ENCODE measurements at places on chromosomes 16 and 17.

- DNase-seq: no peak
Measured at GRCh38 chr16:2845116-2845515, 12.9 kb downstream of the PRSS22 start.

GRCh38 chr17:81189670-81190530, 23.9 kb upstream of the AATK start:
- DNase-seq: no peak

DNA sequence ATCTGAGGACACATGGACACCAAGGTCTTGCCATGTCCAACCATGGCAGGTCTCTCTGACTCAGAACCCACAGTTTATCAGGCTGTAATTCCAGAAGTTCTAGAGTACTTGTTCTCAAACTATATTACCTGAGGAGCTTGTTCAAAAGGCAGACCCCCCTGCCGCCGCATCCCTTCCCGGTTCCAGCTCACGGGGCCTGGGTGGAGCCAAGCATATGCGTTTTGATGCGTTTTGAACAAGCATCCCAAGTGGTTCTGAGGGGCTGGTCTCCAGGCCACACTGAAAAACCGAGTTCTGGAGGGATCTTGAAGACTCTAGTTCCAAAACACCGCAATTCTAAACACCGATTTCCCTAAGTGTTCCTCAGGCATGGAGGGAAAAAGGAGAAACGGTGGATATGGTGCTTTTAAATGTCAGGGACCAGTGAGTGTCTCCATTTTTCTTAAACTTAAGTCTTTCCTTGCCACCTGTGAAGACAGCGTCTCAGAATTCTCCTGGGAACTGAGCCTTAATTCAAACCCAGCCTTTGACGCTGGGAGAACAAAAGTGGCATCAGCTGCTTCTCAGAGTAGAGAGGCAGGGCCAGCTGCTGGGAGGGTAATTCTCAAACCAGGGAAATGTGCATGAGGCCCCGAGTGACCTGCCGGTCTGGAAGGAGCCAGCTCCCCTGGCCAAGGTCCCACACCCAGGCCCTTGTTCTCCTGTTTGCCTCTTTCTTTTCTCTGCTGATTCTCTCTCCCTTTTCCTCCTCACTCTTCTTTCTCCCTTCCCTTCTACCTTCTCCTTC, 84.4 kb upstream of the PLCG2 start:
- DNase-seq: no peak

DNA sequence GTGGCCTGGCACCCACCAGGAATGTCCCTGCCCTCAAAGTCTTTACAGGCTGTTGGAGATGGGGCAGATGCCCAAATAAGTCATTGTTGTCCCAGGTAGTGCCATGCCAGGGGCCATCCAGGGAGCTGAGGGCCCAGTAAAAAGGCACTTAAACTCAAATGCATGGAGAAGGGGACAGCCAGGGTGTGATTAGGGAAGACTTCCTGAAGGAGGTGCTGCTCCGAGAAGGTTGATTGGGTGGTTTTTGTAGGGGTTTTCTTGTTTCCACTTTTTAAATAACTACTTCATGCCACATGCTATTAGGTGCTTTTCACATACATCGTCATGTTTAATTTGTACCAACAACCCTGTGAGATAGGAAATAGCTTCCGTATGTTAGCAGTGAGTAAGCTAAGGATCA, 66.9 kb downstream of the RAI1 start:
- DNase-seq: no peak

GRCh38 chr16:24463196-24463945, 76.0 kb upstream of the RBBP6 start:
- no peak for DNase-seq

DNA sequence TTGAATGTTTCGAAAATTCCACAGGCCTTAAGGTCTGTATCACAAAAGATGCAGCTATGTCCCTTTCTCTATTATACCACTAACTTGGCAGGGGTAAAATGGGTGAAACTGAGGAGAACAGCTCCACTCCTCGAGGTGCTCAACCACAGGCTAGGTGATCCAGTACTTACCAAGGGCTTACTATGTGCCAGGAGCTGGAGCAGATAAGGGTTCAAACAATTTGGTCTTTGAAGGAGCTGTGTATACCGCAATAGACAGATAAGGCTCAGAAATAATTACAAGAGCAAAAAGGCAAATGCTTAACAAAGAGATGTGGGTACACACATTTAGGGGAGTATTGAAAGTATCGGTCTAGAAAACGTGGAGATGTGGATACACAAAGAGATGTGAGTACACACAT, 1.5 kb downstream of the XPO6 start:
- DNase-seq: no peak

- no peak for DNase-seq
Measured at GRCh38 chr17:7559320-7560171, 996 bp downstream of the TNFSF13 start.

DNA sequence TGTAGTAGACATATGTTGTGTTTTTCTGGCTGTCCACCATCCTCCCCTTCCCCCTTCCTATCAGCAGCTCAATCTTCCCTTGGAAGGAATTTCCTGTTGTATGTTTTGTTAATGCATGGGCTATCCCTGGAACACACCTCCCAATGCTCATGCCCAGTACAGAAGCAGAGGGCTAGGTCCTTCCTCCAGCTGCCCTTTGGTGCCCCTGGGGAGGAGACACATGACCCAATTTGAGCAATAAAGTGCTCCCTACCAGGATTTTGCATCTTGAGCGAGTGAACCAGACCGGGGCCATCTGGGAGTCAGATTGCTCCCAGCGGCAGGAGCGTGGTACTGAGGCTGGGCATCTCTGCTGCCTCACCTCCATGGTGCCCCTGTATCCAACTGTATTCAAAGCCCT, 141.5 kb upstream of the MED13 start:
- DNase-seq: no peak

GRCh38 chr17:78449983-78450595, 71.6 kb downstream of the PGS1 start:
- DNase-seq: no peak

- no peak for DNase-seq
Measured at GRCh38 chr16:3797473-3797872, 80.1 kb upstream of the TRAP1 start.

DNA sequence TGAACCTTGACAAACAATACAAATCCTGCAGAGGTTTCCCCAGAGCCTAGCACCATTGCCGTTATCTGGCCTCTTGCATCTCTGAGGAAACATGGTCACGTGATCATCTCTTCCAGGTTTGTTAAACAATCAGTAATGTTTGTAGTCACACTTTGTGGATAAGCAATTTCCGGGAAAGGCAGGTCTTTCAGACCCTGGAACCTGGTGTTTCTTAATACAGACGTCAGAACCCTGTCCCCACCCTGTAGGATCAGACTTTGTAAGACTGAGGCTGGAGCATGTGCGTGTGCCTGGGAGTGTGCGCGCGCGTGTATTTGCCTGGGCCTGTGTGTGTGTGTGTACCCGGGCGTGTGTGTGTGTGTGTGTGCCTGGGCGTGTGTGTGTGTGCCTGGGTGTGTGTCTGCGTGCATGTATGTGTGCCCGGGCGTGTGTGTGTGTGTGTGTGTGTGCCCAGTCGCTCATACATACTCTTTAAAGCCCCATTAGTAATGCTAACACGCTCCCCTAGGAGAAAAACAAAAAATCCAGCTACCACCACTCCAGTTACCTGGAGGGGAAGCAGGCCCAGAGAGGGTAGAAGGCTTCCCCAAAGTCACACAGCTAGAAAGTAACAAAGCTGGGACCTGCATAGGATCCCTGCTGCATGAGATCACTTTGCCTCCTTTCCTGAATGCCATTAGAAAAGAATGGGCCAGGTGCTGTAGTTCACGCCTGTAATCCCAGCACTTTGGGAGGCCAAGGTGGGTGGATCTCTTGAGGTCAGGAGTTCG, 5.3 kb downstream of the CTNS start:
- no peak for DNase-seq

- DNase-seq: no peak
Measured at GRCh38 chr16:54927125-54928015, 3.3 kb upstream of the IRX5 start.

DNA sequence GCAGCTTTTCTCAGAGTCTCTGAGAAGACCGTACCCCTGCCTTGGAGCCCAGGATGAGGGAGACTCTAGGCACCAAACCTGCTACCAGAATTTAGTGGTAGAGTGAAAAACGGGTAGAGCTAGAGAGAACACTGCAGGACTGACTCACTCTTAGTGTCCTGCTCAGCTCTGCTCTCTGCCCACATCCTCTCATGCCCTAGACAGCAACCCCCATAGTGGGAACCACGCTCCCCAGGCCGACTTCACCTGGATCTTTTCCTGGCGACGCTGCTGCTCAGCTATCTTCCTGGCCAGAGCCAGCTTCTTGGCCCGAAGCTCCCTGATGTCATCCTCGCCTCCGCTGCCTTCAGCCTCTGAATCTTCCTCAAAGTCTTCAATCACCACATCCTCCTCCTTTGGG, 26.7 kb downstream of the HIC1 start:
- DNase-seq: no peak

DNA sequence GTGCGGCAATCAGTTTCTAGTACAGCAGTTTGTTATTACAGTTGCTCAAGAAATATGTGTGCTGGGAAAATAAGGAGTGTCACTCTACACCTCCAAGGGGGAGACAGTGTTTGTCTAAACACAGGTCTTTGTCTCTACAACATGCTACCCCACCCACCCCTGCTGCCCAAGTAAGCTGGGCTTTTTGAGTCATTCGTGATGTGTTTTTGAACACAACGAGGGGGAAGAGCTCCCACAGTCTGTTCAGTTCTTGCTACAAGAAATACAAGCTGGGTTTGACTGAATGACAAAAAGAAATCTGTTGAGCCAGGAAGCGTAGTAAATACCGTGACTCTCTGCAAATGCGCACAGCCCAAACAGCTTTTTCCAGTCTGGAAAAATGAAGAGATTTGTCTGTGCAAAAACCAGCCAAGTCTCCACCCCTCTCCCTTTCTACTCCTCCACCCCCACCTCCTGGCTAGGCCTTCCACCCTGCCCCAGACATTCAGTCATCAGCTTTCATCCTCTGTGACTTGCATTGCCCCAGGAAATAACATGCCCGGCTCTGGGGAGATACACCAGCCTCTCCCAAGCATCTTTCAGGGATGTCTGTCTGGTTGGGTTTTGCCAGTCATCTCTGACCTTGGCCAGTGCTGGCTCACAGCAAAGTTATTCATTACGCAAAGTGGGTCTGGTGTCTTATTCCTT, 25.7 kb downstream of the CHD9 start:
- DNase-seq: no peak

DNA sequence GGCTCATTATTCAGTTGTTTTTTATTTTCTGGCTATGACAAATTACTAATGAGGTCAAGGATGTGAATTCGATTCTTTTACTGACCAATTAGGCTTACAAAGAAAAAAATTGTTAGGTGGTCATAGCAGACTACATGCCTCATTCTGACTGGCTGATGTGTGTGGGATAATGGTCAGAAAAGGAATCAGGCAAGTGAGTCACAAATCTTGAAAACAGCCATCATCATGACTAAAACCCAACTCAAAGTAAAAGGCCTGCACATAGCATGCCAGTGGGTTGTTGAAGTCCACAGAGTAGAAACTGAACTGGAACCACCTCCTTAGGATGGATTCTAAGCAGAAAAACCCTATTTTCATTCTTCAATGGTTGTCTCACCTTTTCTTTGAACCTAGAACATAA, 8.6 kb downstream of the RPGRIP1L start:
- no peak for DNase-seq

GRCh38 chr17:4607261-4607741, 23.0 kb downstream of the SMTNL2 start:
- no peak for DNase-seq

GRCh38 chr17:57016764-57017116, 38.8 kb downstream of the SCPEP1 start:
- no peak for DNase-seq

DNA sequence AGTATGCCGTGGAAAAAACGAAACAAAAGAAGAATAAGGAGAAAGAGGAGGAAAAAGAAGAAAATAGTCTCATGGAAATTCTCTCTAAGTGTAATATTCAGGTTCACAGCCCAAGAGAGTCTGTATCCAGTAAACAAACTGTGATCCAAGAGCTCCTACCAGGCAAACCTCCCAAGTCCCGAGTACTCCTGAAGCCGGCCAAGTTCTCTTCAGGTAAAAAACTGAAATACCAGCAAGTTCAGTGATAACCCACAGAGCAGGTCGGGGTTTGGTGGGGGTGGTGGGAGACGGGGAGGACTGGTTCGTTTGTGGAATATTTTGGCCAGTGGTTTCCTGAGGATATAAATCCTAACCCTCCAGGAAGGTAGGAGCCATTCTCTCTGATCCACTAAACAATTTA, 8.5 kb upstream of the TVP23B start:
- no peak for DNase-seq

- no peak for DNase-seq
Measured at GRCh38 chr16:15491411-15491810, 57.0 kb downstream of the BMERB1 start.

- no peak for DNase-seq
Measured at GRCh38 chr16:80610481-80611156, 69.8 kb downstream of the DYNLRB2 start.

All from stimulated activated CD8-positive, alpha-beta memory T cell treated with anti-CD3 and anti-CD28 coated beads, Interleukin-7, amount 100 ng/mL, for 48 hours (primary cell).